Colonic mucosa (tissue), 4 donors: ENCODE measurements at places on chromosomes 2 and 18. TPM values are rescaled to one million over a fixed set of nuclear protein-coding genes. Genes with fewer than 3 reads are reported as not detected.

The GALNT13 gene
- total RNA-seq = 0.07 TPM

The CROCC2 gene
- total RNA-seq = 0.05 TPM

The L3MBTL4 gene
- total RNA-seq = 3.8 TPM

The COLEC12 gene
- 1.9 TPM for total RNA-seq

The CFC1 gene
- not detected for total RNA-seq

The IL1R2 gene
- total RNA-seq = 152 TPM

The SIX3 gene
- not detected for total RNA-seq

The RAB6C gene
- 0.08 TPM for total RNA-seq

DNA sequence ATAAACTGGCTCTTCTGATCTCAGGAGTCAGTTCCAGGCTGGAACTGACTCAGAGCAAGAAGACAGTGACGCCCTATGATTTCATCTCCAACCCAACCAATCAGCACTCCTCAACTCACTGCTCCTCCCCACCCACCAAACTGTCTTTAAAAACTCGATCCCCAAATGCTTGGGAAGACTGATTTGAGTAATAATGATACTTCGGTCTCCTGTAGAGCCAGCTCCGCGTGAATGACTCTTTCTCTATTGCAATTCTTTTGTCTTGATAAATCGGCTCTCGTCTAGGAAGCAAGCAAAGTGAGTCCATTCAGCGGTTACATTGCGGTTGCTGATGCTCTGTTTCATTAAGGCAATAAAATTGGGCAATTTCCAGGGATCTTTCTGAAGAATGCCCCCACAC lies 1025.3 kb upstream of the CNTNAP5 start:
- H3K4me3 ChIP-seq = no peak overlapping the region
- no peak for DNase-seq
- no peaks in the 10 kb centered on the region for H3K27me3 ChIP-seq
- H3K4me1 ChIP-seq = no peaks in the 10 kb centered on the region

DNA sequence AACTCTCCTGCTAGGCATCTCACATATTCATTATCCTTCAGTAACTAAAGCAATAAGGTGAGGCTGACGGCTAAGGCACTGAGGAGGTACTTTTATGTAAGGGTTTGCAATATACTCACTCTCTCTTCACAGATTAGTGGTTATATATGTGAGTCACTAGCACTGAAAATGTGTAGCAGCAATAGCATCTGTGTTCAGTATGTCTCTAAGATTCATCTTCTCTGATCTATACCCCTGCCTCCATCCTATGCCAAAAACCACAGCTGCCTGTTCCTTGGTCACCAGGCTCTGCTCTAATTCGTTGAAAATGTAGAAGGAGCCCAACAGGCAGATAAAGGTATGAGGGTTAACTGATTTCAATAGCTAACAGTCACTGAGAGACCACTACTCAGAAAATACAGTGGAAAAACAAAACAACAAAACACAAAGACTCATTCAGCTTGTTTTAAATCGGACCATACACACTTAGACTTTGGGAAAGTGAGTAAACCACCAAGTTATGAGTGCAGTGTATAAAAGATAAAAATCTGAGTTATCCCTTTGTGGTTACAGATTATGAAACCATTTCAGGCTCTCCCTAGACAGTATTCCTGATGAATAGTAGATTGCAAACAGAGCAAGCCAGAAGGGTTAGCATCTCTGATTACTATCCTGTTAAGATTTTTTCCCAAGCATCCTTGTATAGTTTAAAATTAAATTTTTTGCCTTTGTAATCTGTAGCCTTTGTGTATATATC lies 75.3 kb upstream of the CYP26B1 start:
- no peak overlapping the region for H3K27ac ChIP-seq
- DNase-seq = no peak
- H3K4me3 ChIP-seq = no peak overlapping the region
- H3K36me3 ChIP-seq = no peaks in the 10 kb centered on the region
- H3K4me1 ChIP-seq = no peaks in the 10 kb centered on the region
- no peaks in the 10 kb centered on the region for H3K27me3 ChIP-seq

GRCh38 chr2:231037202-231037730 lies at the start of gene C2orf72:
TSS of gene C2orf72 (plus strand) at chr2:231037523. CDS start at chr2:231037566, 43 bp downstream.
- no peaks in the 10 kb centered on the region for H3K27me3 ChIP-seq
- DNase-seq = no peak
- H3K36me3 ChIP-seq = no peaks in the 10 kb centered on the region
- peak within 1 kb of the TSS; percentile 53 for H3K4me3 ChIP-seq
- H3K4me1 ChIP-seq = peaks cover 7% of the 10 kb centered on the region
- no peak within 1 kb of the TSS for H3K27ac ChIP-seq

- H3K27me3 ChIP-seq = no peaks in the 10 kb centered on the region
- H3K4me3 ChIP-seq = no peak overlapping the region
- no peak overlapping the region for H3K27ac ChIP-seq
- H3K4me1 ChIP-seq = no peaks in the 10 kb centered on the region
- H3K36me3 ChIP-seq = no peaks in the 10 kb centered on the region
These were observed 19.4 kb upstream of the ALPI start for GRCh38 chr2:232436381-232437194.

DNA sequence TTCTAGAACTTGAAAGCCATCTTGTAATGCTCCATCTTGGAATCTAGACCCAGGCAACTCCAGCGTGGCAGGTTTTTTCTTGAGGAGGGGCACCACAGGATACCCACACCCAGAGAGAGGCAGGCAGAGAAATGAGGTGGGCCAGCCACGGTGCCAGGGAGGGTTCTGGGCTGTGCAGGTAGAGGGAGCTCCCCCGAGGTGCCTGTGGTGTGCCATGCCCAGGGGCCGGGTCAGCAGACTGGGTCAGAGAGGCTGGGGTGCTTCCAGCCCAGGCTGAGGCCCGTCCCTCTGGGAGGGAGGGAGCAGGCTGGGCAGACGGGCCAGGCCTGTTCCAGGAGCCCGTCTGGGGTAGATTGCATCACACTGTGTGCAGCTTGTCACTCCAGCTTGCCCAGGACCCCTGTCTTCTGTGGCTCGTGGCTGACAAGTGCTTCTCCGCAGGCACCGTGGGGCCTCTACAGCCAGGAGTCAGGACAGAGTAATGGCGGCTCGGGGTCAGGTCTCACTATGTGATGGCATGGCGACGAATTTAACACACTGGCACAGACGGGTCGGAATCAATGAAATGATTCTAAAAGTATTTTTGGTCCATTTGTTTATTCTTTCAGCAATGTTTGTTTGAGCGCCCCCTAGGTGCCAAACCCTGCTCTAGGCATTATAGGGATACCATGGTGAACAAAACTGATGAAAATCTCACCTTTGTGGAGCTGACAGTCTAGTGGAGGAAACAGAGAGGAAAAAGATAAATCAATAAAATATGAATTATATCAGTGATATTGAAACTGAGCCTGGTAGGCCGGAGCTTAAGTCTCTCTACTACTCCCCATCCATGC lies 144.0 kb downstream of the ACOXL start:
- no peaks in the 10 kb centered on the region for H3K27me3 ChIP-seq
- no peak overlapping the region for H3K27ac ChIP-seq
- no peaks in the 10 kb centered on the region for H3K36me3 ChIP-seq
- DNase-seq = no peak
- no peaks in the 10 kb centered on the region for H3K4me1 ChIP-seq

- H3K27me3 ChIP-seq = no peaks in the 10 kb centered on the region
- no peak overlapping the region for H3K27ac ChIP-seq
- no peak for DNase-seq
These were observed 6.7 kb upstream of the RAB12 start for GRCh38 chr18:8602557-8602956.

DNA sequence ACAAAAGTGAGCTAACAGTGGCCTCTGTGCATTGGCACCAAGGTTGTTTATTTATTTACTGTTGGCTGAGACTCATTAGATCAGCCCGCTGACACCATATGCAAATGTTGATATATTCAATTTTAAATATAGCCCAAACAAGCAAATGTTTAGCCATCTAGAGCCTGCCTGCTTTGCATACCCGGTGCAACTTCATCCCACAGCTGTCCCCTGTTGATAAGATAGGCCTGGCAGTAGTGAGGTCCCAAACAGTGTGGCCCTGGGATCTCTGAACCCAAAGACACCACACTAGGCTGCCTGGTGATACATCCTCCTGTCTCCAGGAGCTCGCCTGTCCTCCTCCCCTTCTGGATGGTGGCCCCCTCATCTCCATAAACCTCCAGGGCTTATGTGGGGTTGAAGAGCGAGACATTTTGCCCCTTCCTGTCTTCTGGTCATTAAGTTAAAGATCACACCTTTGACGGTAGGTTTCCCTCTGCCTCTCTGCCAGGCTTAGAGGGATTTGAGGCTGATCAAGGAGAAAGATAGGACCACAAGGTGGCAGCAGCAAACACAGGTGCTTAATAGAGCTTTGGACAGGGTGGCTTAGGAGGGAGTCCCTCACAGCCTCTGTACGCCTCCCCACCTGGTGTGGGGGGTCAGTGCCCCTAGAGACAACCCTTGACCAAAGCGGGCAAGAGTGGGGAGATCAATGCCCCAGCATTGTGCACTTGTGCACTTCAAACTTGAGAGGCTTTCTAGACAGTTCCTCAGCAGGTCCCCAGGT lies 23.7 kb upstream of the MYO5B start:
- peak; percentile 50 for DNase-seq
- H3K27ac ChIP-seq = no peak overlapping the region

- no peaks in the 10 kb centered on the region for H3K4me1 ChIP-seq
- H3K27ac ChIP-seq = no peak overlapping the region
- DNase-seq = no peak
- no peak overlapping the region for H3K4me3 ChIP-seq
These were observed 317.0 kb downstream of the CYP26B1 start for GRCh38 chr2:71830497-71831192.

- H3K27ac ChIP-seq = no peak overlapping the region
- H3K4me1 ChIP-seq = no peaks in the 10 kb centered on the region
- H3K27me3 ChIP-seq = no peaks in the 10 kb centered on the region
These were observed 37.6 kb downstream of the SFXN5 start for GRCh38 chr2:73033766-73034381.

- H3K4me1 ChIP-seq = peaks cover 9% of the 10 kb centered on the region
- DNase-seq = no peak
- no peaks in the 10 kb centered on the region for H3K36me3 ChIP-seq
These were observed 32.7 kb upstream of the DNMT3A start for GRCh38 chr2:25374411-25374810.

DNA sequence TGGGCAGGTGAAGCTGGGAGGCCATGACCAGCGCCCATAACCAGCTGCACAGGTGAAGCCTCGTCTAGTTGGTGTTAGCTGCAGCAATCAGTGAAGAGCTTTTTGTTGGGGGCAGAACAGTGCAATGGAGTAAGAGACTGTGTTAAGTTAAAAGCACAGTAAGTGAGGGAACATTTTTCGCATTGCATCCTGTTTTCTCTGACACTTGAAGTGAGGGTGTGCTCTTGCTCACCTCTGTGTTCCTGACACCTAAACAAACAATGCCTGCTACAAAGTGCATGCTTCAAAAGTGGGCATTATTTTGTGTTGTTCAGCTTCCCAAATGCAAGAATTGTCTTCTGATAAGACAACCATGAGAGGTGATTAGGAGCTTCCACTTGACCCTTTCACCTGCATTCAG lies 324.0 kb upstream of the ACVR2A start:
- no peaks in the 10 kb centered on the region for H3K4me1 ChIP-seq
- no peak for DNase-seq
- H3K4me3 ChIP-seq = no peak overlapping the region
- H3K27ac ChIP-seq = no peak overlapping the region
